ENCODE measurements at places on chromosomes 16 and 17.

DNA sequence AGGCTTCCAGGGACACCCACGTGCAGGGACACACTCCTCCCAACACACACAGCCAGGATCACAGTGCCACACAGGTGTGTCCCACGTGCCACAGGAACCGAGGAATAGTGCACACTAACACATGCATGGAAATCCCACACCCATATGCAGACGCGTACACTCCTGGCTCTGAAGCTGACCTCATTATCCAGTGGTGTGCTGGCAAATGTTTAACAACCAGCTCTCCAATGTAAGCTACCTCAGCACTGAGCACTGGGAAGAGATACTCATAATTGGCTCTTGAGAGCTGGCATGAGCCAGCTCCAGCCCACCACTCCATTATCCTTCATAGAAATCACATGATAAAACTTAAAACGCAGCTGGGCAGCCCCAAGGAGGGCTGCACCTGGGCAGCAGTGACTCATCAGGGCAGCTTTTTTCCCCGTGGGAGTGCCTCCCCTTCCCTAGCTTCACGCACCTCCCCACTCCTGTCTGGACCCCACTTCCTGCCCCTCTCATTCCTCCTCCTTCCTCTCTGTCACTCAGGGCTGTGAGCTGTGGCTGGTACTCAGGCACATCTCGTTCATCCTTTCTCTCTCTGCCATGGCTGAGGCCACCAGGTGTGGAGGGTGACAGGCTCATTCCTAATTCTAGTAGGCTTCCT lies 14.9 kb upstream of the TBX21 start:
- no peak for DNase-seq

DNA sequence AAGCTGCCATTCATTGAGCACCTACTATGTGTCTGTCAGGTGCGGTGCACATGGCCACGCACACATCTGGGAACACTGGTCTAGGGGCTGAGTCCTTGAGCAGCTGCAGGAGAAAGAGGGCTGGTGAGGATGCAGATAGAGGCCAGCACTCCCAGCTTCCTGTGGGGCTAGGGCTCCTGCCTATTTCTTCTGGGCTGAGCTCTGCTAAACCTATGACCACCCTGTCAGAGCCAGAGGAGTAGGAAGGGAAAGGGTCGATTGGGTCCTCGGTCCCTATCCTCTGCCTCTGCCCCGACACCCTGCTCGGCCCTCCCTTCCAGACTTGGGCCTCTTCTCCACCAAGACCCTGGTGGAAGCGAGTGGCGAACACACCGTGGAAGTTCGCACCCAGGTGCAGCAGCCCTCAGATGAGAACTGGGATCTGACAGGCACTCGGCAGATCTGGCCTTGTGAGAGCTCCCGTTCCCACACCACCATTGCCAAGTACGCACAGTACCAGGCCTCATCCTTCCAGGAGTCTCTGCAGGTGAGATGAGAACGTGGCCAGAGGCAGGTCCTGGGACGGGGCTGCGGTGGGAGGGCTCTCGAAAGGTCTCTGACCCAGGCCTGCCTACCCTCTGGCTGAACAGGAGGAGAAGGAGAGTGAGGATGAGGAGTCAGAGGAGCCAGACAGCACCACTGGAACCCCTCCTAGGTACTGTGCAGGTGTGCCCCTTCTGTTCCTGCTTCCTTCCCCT lies 4.0 kb upstream of the TMEM88 start:
- no peak for DNase-seq

- DNase-seq: peak; percentile 82
Observed at GRCh38 chr16:88558457-88559442, 11.5 kb upstream of the ZC3H18 start.

- DNase-seq: no peak
Observed at GRCh38 chr17:67830440-67830839, 5.1 kb downstream of the BPTF start.

GRCh38 chr16:3716831-3717234 lies 491 bp downstream of the TRAP1 start:
- peak; percentile 73 for DNase-seq

- peak; percentile 78 for DNase-seq
Observed at GRCh38 chr16:27690608-27691007, 140.7 kb downstream of the KATNIP start.

DNA sequence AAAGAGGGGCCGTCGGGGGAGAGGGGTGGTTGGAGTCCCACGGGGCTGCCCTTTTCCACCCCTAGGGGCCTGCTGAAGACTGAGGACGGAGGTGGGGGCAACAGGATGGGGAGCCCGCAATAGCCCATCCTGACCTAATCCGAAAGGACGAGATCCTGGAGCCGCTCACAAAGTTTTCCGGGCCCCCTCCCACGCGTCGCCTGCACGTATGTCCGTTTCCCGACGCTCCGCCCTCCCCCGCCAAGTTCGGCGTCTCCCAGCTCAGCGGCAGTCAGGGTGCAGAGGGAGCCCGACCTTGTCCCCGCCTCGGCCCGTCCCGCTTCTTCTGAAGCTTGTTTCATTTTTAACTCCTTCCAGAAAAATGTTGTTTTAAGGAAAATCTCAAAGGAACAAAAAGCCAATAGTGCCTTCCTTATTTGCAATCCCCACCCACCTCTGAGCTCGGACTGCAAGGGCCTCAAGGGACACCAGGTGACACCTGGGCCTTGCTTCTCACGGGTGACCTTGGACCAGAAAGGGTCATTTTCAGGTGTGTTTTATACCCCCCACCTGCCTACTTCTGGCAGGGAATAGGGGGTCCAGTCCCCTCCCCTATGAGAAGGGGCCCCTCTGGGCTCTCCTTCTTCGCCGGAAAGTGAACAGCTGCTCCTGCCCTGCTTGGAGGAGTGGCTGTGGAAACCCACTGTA lies 3.4 kb upstream of the ZNF423 start:
- no peak for DNase-seq

DNA sequence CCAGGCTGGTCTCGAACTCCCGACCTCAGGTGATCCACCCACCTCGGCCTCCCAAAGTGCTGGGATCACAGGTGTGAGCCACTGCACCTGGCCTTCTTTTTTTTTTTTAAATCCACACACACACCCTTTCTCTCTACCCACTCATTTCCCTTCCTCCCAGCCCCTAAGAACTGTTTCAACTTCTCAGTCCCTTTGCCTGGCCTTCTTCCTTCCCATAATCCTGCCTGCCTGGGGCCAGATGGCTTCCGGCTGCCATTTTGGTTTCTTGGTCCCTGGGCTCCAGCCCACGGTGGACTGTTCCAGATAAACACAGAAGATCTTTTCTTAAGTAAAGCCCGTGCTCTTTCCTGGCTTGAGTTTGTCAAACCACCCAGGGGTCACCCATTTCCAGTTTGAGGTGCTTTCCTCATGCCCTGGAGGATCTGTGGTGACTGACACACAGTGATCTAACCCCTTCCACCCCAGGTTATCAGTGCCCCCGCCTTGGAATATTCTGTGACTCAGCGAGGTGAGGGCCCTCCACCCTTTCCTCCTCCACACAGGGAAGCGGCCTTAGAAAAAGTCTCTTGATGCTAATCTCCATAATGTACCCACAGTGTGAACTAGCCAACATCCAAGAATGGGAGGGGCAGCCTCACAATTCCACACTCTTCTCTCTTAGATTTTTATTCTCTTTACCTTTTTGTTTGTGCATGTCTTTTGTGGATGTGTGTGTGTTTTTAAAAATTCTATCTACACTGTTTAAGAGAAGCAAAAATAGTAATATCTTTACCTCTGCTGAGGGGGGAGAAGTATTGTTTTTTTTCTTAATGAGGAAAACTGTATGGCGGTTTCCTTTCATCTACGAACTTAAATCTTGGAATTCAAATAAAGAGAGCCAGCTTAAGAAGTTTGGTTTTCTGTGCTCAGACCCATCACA lies 60.0 kb downstream of the CRISPLD2 start:
- peak; percentile 9 for DNase-seq

DNA sequence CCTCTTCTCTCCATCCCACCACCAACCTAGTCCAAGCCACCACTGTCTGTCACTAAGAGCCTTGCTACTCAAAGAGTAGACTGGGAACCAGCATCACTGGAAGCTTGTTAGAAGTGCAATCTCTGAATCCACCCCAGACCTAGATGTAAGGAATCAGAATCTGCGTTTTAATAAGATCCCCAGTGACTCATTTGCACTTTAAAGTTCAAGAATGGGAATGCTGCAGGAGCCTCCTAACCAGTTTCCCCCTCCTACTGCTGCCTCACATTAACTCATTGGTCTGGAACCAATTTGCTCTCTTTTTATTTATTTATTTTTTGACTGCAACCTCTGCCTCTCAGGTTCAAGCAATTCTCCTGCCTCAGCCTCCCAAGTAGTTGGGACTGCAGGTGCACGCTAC lies 19.8 kb upstream of the LYRM9 start:
- DNase-seq: no peak

- no peak for DNase-seq
Observed at GRCh38 chr17:39365872-39366271, 35.6 kb downstream of the FBXL20 start.

DNA sequence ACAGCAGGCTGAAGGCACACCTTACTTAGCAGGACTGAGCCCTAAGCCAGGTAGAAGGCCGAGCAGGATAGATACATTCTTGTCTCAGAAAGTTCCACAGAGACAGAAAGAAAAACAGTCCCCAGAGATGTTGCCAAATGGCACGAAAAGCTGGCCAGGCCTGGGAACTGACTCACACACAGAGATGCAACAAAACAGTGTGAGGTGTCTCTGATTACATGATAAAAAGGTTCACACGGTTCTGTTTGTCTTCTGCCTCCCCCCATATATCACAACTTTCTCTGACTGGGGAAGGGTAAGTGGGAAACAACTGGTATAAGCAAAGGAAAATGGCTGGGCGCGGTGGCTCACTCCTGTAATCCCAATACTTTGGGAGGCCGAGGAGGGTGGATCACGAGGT lies 1.7 kb downstream of the WBP2 start:
- DNase-seq: no peak

DNA sequence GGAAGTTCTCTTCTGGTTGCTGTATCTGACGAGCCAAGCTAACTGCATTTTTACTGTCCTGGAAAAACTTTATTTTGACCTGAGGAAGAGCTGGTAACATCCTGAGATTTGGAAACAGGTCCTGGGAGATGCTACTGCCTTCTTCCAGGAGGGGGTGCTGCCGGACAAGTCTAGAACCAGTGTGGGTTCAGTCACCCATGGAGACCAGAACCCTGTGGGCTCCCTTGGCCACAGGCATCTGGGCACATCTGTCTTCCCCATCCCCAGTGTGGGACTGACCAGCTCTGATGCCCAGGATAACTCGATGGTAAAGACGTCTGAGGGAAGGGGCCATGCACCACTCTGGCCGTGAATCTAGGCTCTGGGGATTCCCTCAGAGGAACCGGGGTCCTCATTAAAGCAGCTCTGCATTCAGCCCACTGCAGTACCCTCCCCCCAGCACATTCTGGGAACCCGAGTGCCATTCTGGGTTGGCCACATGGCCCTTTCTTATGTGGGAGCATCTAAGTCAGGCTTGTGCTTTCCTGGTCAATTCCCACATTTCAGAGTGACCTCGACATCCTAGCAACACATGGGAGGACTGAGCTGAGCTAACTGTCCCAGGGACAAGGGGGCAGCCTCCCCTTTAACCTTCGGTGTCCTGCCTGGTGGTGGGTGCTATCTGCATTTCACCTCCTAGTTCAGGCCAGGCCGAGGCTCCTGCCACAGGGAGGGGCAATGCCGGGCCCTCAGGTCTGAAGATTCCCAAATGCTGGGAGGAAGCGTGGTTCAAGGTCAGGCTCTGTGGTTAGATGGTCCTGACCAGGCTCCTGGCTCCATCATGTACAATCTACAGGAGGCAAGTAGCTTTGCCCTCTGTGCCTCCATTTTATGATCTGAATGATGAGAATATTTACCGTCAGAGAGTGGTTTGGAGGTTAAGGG lies 6.4 kb downstream of the C16orf86 start:
- DNase-seq: peak; percentile 90

DNA sequence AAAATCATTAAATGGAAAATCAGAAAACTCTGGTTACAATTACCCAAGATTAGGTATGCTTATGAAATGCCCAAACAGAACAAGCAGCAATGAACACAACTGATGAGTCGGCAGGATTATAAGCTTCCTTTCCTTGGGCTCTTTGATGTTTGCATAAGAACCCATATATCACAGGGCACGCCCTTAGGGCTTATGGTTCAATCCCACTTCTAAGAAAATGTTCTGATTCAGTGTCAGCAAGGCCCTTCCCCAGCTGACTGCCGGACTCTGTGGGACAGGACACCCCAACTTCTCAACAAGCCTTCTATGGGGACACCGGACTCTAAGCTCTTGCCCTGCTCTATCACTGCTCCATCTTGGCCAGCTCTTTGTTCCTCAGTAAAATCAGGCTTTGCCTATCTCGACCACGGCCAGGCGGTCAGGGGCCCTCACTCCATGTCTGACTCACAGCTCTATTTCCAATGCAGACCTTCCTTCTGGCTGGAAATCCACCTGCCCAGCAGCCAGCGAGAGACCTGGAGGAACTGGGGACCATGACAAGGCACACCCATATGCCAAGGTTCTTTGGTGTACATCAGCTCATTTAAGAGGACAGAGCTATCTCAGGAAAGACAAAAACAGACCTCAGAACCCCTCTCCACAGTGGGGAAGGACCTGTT lies 26.8 kb downstream of the LITAFD start:
- DNase-seq: no peak

DNA sequence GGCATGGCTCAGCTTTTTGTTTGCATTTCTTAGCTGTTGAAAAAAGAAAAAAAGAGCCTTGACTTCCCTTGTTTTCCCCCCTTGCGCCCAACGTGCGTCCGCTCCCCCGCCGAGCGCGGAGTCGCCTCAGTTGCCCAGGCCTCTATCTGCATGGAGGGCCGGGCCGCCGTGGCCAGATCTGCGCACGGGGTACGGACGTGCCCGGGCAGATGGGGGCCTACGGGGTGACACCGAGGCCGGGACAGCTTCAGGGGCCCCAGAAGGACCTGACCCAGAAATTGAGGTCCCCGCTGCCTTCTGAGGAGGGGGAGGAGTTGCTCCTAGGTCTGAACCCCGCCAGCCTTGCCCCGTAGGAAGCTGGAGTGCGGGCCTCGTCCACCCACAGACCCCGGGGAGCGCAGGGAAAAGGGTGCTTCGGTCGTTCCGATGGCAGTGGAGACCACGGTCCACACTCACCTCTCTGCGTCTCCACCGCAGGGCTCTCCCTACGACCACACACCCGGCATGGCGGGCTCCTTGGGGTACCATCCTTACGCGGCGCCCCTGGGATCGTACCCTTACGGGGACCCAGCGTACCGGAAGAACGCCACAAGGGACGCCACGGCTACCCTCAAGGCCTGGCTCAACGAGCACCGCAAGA lies 1.5 kb downstream of the IRX5 start:
- no peak for DNase-seq

- no peak for DNase-seq
Observed at GRCh38 chr17:80248001-80248893, 12.4 kb upstream of the RNF213 start.

DNA sequence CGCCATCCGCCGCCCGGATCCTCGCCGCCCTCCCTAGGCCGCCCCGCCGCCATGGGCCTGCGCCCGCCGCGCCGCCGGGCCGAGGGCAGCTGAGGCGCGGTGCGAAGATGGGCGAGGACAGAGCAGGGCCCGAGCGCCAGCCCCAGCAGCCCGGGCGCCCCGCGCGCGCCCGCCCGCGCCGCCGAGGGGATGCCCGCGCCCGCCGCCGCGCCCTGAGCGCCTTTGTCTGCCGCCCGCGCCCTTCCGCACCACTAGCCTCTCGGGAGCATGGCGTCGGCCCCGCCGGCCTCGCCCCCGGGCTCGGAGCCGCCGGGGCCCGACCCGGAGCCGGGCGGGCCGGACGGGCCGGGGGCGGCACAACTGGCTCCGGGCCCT lies 278 bp downstream of the RAB11FIP3 start:
- peak; percentile 38 for DNase-seq
